PC-3 (cell line): ENCODE measurements at places on chromosomes 16 and 17. TPM values are rescaled to one million over a fixed set of nuclear protein-coding genes. Genes with fewer than 3 reads are reported as not detected.

GRCh38 chr17:74150428-74151025 is 53.0 kb upstream of the RPL38 start:
- no peak for DNase-seq

DNA sequence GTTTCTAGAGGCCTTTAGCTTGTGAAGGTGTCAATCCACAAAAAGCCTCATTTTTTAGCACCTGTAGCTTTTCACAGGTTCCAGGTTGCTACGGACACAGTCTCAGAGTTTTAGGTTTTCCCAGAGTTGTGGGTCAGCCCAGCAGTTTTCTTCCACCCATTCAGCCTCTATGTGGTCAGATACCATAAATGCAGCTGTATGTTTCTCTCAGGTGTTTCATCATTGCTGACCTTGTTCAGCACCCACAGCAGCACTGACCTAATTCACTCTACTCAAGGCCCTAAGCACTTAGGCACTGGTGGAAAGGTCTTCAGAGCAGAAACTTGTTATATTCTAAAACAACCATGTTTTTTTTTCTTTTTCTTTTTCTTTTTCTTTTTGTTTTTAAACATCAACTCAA is 15.0 kb upstream of the SPACA3 start:
- no peak for DNase-seq

GRCh38 chr17:58109197-58109596 is 26.0 kb downstream of the DYNLL2 start:
- no peak for DNase-seq

- no peak for DNase-seq
Observed at GRCh38 chr17:28843816-28844148, 1.2 kb upstream of the FAM222B start.

- DNase-seq: no peak
Observed at GRCh38 chr17:82810644-82811430, 29.0 kb downstream of the ZNF750 start.

DNA sequence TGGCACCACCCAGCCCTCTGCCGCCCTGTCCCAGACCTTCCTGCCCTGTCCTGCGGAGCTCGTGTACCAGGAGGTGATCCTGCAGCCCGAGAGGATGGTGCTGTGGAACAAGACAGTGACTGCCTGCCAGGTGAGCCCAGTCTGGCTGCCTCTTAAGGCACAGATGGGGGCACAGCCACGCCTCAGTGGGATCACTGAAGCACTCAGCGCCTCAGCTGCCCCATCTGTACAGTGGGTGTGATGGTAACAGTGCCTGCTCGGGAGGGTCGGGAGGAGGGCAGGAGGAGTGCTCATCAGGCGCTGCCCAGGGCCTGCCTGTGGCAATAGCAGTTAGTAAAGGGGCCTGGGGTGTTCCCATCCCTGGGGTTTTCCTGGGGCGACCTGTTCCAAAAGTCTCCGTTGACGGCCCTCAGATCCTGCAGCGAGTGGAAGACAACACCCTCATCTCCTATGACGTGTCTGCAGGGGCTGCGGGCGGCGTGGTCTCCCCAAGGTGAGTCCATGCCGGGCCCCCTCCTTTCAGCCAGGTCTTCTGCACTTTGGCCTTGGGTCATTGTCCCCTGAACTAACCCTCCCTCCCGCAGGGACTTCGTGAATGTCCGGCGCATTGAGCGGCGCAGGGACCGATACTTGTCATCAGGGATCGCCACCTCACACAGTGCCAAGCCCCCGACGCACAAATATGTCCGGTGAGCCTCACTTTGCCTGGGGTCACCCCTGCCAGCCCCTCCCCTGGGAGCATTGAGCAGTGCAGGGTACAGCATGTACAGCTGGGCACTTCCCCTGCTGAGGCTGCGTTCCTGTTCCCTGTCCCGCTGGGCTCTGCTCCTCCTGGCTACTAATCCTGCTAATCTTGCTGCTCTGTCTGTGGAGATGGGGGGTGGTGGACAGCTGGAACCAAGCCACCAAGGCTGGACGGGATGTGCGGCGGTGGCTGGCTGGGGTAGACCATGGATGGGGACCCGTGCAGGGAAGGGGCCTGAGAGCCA is 4.5 kb upstream of the TCAP start:
- DNase-seq: no peak

DNA sequence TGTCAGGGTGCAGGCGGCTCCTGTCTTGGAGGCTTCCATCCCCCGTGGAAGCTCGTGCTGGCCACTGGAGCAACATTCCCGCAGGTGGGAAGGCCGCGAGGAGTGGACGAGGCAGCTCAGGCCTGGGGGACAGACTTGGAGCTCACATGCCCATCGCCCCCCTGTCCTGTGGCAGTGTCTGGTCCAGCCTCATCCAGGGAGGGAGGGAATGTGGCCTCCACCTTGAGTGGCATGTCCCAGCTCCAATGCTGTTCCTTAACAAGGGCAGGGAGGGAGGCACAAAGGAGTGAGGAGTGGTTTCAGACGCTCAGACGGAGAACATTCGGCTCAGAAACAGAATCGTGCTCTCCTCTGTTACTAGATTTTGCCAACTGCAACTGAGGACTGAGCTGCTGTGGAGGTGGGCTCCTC is 159.4 kb upstream of the CHMP6 start:
- peak; percentile 12 for DNase-seq

Gene CRHR1
- total RNA-seq: not detected in 2 replicates

- peak; percentile 72 for DNase-seq
Observed at GRCh38 chr17:63998050-63998720, at the start of gene PRR29. PRR29 (plus strand) TSS chr17:63998351; CDS start chr17:63998365, 14 bp downstream.

DNA sequence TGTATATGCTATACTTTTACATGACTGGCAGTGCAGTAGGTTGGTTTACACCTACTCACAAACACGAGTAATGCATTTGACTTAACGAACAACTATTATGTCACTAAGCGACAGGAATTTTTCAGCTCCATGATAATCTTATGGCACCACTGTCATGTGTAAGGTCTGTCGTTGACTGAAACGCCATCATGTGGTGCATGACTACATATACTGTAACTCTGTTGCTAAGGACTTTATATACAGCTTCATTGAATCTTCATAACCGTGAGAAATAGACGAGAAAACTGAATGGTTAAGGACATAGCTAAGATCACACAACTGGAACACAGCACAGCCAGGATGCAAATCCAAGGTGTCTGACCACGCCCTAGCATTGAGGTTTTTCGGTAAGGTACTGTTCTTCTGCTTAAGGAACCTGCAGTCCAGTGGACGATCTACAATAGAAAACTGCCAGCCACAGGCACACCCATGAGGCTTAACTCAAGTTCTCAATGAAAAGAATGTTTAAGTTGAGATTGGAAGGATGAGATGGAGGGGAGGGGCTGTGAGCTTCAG is 3.3 kb downstream of the CFAP20 start:
- DNase-seq: no peak

Gene GAS2L2
- total RNA-seq: not detected in 2 replicates

DNA sequence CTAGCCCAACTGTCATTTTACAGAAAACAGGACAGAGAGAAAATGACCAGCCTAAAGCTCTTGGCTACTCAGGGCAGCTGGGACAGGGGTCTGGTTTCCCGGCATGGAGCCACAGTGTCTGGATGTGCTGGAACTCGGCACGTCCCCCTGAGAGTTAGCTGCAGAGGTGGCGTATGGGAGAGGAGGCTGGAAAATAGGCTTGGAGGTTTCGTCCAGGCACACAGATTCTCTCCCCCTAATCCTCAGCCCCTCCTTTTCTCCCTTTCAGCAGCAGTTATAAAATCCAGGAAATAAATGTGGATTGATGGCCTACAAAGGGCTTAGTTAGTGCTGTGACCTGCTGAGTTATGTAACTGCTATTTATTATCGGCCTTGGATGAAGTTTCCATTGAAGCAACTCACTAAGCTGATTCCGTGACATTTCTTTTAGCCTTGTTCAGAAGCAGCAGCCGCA is 89.5 kb upstream of the TOB1 start:
- DNase-seq: no peak

Gene AGRP
- not detected in 2 replicates for total RNA-seq

DNA sequence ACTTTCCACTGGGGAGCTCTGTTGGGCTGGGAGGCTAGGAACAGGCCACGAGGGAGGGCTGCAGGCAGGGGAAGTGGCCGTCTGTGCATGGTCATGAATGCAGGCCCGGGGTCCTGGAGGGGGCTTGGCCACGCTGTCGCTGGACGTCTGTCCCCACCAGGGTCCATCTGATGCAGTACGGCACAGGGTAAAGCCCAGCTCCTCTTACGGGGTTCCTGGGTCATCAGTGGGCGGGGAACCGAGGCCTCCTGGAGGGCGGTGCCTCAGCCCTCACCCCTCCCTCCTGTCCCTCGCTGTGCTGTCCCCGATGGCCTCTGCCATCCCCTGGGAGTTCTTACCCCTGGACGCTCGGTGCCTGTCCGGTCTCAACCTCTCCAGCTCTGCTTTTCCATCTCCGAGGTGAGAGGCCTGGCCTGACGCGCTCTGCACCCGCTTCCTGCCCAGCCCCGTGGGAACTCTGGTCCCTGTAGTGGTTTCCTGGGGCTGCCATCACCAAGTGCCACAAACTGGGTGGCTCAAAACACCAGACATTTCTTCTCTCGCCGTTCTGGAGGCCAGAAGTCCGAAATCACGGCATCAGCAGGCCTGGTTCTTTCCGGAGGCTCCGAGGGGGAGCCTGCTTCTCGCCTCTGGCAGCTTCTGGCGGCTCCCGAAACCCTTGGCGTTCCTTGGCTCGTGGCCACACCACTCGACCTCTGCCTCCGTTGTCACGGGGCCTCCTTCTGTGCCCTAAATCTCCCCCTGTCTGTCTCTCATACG is 182.8 kb downstream of the SEC14L1 start:
- peak; percentile 25 for DNase-seq

Gene NUDT16L1
- 49.9 and 64.3 TPM in 2 replicates for total RNA-seq

GRCh38 chr16:30691907-30692306 is 7.1 kb upstream of the SRCAP start:
- no peak for DNase-seq

DNA sequence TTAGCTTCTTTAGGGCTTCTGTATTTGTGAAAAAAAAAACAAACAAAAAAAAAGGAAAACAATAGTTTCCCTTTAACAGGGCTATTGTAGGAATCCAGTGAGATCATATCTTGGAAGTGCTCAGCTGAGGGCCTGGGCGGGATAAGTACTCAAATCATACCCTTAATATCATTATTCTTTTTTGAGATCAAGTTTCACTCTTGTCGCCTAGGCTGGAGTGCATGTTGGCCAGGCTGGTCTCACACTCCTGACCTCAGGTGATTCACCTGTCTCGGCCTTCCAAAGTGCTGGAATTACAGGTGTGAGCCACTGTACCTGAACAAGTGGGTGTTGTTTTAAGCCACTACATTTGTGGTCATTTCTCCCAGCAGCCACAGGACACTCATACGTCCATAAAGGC is 87.0 kb downstream of the CDH13 start:
- no peak for DNase-seq

Gene KRTAP2-3
- total RNA-seq: 10.8 and 12.4 TPM in 2 replicates

DNA sequence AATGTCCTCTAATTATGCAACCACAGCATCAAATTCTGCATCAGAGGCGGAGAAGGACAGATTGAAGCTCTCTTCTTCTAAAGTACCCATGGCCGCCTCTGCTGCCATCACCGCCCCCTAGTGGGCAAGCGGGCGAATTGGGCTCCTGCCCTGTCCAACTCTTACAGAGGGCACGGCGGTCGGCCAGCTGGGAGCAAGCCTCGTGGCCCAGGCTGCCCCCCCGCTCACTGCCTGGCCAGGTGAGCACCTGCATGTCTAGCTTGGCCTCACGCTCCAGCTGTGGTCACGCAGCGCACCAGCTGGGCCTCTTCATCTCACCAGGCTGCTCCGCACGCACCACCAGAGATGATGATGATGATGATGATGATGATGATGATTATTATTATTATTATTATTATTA is 146.1 kb upstream of the TOM1L1 start:
- DNase-seq: no peak

- no peak for DNase-seq
Observed at GRCh38 chr17:73069841-73070240, 22.6 kb downstream of the SLC39A11 start.

DNA sequence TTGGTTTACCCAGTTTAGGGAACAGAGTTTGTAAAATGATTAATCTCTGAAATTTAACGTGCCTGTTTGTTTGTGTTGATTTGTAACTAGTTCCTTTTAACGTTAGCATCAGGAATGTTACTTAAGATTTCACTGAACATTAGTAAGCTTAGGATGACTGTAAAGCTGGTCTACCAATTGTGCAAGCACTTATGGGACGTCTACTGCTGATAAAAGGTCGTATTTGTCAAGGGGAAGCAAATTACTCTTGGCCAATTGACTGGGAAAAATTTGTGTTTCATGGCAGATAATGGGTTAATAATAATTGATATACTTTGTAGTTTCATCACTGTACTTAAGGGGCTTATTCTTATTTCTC is 11.8 kb downstream of the METTL9 start:
- peak; percentile 11 for DNase-seq

- no peak for DNase-seq
Observed at GRCh38 chr17:35889818-35890773, 9.9 kb upstream of the CCL5 start.

GRCh38 chr16:68356249-68356918 is 45.6 kb downstream of the PRMT7 start:
- DNase-seq: no peak

DNA sequence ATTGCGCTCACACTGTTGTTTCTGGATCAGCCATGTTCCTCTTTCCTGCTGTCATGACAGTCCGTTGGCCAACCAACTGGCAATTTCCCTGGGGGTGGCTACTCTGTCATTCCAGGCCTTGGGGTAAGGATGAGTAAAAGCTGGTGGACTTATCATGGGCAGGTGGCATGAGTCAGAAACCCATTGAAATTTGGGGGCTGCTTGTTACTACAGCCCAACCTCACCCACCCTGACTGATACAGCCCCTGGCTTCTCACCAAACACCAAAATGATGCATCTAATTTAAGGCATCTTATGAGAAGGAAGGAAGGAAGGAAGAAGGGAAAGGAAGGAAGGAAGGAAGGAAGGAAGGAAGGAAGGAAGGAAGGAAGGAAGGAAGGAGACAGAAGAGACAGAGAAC is 53.9 kb upstream of the CRHR1 start:
- no peak for DNase-seq

- no peak for DNase-seq
Observed at GRCh38 chr17:79226037-79226436, 151.4 kb downstream of the ENGASE start.

Gene IGFALS
- not detected in 2 replicates for total RNA-seq

GRCh38 chr17:60766778-60767190 is 89.1 kb downstream of the BCAS3 start:
- no peak for DNase-seq

- DNase-seq: no peak
Observed at GRCh38 chr17:43025290-43025657, 243 bp downstream of the RND2 start.

GRCh38 chr17:82305727-82306300 is 11.6 kb downstream of the CD7 start:
- no peak for DNase-seq

Gene CCL5
- total RNA-seq: not detected in 2 replicates

- no peak for DNase-seq
Observed at GRCh38 chr16:12468552-12468951, 335.1 kb downstream of the CPPED1 start.

GRCh38 chr17:13525876-13526275 is 75.9 kb downstream of the HS3ST3A1 start:
- no peak for DNase-seq

Gene ASIC2
- total RNA-seq: 0.11 and 0.12 TPM in 2 replicates

Gene ARHGAP44
- total RNA-seq: 0.40 and 1.1 TPM in 2 replicates

DNA sequence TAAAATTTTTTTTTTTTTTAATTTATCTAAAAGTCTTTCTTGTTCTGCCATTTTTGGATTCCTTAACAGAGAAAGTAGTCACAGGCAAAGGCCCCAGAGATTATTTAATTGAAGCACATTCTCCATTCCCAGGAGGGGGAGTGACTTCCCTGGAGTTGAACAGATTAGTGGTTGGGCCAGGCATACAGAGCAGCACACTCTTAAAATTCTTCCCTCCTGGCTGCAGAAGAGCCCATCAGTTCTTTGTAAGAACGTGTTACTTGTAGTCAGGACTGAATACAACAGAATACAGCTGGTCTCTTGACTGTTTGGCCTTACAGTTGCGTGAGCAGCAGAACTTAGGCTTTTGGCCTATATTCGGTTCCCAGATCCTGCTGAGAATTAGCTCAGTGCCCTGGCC is 1.8 kb downstream of the ALKBH5 start:
- peak; percentile 38 for DNase-seq
